Midbrain (tissue), 1 donor: ENCODE measurements at places on chromosomes 5 and 9.

GRCh38 chr5:75640826-75641225 is 29.6 kb downstream of the ANKDD1B start:
- no peak for DNase-seq

- no peak for DNase-seq
These were observed 127.5 kb upstream of the PLCXD3 start for GRCh38 chr5:41637869-41638268.

- DNase-seq = no peak
These were observed 5.9 kb upstream of the LIX1 start for GRCh38 chr5:97148288-97148687.

GRCh38 chr9:5799314-5799713 is 33.6 kb downstream of the ERMP1 start:
- peak; percentile 74 for DNase-seq

DNA sequence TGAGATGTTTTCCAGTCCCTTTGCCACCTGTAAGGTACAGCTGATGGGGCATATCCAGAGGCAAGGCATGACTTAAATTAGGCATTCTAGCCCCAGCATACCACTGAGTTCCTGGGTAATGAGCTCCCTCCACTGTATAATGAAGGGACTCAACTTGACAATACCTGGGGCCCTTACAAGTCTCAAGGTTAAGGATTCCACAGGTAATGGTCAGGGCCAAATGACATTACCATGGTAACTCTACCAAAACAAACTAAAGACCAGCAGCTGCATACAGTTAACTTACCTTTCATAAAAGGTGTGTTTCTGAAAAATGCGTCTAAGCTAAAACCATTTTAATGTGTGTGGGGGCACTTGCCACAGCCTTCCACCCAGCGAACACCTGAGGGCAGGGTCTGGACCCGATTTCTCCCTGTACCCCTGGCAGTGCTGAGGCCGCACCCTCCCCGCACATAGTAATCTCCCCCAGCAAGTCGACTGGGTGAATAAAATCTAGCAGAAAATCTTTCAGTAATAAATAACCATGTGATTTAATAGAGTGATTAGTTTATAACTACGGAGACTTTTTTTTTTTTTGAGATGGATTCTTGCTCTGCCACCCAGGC is 24.2 kb downstream of the CCDC69 start:
- no peak for DNase-seq
